ENCODE measurements at places on chromosomes 11 and 22. TPM values are rescaled to one million over a fixed set of nuclear protein-coding genes. Genes with fewer than 3 reads are reported as not detected.

Gene F2
- total RNA-seq = 0.72 TPM

Gene DNAJB7
- not detected for total RNA-seq

Gene SLC22A25
- not detected for total RNA-seq

Gene EI24
- total RNA-seq = 54.5 TPM
